ENCODE measurements at places on chromosomes 1 and 21.

- no peak for DNase-seq
These were observed 166.7 kb downstream of the SIPA1L2 start for GRCh38 chr1:232463225-232463624.

DNA sequence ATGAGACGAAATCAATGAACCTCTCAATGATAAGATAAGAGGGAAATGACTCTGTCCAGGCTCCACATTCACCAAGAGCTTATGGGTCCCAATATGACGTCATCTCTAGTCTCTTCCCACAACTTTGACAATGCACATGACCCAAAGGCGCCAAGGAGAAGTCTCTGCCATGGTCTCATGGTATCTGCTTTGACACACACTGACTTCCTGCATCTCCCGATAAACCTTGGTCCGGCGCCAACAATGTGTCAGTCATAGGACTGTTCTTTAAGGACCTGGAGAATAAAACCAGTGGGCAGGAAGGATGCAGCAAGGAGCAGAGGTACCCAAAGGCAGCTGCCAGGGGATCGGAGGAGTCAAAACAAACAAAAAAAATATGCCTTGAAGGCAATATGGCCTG is 46.9 kb upstream of the TMEM51 start:
- DNase-seq, result no peak

- no peak for DNase-seq
These were observed 52.5 kb downstream of the MAN1C1 start for GRCh38 chr1:25668931-25669573.

GRCh38 chr1:230500063-230500462 is 73.9 kb upstream of the PGBD5 start:
- DNase-seq, result no peak

GRCh38 chr1:91075233-91076135 is 53.6 kb upstream of the ZNF644 start:
- no peak for DNase-seq

DNA sequence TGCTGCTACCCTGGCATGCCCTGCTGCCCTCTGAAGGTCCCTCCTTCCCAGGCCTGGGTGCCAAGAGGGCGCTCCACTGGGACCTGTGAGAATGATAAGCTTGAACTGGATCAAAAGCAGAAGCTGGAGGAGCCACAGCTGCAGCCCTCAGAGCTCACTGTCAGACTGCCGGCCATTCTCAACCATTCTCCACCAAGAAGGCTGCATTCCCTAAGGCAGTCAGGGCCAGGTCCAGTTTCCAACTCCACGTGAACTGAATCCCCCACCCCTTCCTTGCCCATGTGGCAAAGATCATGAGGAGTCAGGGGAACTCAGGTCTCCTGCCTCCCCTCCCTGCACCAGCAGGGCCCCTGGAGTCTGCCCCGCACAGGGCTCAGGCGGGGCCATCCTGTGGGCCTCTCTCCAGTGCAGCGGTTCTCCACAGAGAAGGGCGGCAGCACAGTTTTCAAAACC is 19.5 kb downstream of the SLC1A7 start:
- DNase-seq, result no peak

DNA sequence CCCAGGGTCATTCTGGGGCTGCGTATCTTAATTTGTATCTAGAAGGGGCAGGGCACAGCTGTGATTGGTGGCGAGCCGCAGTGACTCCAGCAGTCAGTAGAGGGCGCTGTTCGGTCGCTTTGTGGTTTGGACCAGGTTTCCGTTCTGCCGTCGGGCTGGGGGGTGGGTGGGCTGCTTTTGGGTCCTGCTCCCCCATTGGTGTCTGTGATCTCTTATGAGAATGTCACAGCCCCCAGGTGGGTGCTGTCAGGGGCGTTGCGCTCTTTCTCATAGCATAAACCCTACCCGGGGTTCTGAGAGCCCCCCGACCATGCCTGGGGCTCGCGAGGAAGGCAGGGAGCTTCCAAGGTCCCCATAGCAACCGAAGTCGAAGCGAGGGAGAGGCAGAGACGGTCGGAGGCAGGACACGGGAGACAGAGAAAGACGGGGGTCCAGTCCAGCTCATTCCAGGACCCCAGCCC is 5.4 kb downstream of the TFF3 start:
- DNase-seq, result peak; percentile 82

- DNase-seq, result no peak
These were observed 1.7 kb downstream of the ANGPTL1 start for GRCh38 chr1:178869119-178869697.

DNA sequence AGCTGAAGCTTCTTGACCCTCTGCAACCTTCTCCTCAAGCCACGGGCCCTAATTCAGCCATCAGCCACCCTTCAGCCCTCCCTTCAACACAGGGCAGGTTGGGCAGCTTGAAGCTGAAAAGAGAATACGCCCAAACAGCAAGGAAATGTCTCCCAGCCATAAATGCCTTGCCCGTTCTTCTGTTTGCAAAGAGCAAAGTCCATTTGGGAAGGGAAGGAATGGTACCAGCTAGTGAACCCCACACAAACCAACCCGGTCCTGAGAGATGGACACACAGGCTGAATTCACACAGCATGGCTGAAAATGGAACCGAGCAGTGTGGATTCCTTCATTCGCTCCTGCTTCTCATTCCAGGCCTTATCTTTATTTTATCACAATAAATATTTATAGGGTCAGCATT is 11.5 kb downstream of the PLEKHA6 start:
- no peak for DNase-seq

DNA sequence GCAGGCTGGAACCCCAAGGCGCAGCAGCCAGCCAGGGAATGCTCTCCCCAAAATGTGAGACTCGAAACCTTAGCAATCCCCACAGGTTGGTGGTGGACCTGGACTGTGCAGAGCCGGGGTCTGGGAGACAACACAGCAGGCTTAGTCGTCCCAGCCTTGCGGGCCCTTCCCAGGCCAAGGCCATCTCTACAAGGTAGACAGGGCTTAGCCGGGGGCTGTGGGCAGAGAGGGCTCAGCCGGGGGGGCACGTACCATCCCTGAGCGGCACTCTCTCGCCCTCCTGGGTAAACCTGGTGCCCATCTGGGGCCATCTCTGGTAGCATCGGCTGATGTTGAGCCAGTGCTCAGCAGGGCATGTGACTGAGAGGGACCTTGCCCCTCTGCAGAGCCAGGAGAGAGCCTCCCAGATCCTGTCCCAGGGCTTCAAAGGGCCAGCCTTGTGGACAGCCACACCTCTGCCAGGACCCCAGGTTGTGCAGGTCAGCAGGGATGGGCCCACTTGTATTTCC is 2.2 kb upstream of the ACTRT2 start:
- no peak for DNase-seq

DNA sequence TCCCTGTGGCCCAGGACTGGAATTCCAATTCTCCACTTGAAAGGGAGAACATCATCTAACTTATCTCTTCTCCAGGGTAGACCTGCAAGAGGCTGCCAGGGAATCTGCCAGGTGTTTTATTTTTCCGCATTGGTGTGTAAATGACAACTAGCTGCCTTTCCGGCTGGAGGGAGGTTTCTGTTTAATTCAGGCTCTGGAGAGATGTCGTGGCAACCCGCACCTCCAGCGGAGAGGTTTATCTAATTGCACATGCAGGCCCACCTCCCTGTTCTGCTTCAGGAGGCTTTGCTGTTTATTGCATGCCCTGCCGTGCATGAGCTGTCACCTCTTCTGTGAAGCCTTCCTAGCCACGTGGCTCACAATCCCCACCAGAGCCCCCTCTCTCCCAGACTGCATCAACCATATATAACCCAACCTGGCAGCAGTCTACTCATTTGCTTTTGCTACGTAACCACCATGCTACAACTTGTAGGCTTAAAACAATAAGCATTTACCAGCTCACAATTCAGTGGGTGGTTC is 151.6 kb downstream of the C1orf94 start:
- DNase-seq, result no peak

- no peak for DNase-seq
These were observed 119.4 kb upstream of the F3 start for GRCh38 chr1:94660994-94661393.

DNA sequence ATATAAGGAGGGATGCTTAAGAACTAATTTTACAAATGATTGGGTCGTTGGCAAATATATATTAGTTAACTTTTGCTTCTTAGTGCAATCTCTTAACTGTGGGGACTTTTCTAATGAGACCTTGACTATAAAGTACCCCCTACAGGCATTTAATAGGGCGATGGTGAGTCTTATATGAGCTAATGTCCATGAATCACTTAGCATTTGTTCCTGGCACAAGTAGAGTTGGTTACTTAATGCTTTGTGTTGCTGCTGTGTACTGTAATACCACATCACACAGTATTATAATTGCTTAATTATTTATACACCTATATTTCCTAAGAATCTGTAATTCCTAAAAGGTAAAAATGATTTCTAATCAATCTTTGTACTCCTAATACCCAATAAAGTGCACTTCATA is 25.3 kb upstream of the TMCO1 start:
- no peak for DNase-seq

DNA sequence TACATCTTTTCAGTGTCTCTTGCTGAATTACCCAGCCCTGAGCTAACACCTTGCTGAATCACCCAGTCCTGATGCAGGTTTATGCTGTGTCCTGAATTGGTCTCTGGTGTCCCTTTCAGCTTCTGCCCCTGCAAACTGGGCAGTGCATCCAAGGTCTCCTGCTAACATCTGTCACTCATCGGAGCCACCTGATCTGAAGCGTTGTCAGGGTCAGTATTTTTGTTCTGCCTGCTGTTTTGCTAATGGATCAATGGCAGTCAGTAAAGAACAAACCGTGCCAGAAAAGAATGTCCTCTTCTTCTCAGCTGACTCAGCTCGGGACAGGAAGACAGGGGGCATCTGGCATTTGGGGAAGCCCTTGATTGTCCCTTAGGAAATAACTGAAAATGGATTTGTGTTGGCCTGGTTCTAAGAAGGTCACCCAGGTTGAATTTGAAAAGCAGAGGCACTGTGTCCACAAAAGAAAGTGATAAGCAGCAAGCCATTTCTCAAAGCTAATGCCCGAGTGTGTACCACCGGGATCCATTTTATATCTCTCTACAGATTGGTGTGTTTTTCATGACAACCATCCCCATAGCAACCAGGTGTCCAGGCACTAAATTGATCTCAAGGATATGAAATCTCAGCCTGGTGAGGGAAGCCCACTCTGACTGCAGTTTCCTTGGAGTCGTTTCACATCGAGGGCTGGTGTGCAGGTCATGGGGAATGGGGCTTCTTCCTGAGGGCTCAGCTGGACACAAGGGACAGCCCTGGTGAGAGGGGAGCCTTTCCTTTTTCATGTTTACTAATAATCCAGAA is 109.7 kb upstream of the IRF2BP2 start:
- DNase-seq, result no peak

DNA sequence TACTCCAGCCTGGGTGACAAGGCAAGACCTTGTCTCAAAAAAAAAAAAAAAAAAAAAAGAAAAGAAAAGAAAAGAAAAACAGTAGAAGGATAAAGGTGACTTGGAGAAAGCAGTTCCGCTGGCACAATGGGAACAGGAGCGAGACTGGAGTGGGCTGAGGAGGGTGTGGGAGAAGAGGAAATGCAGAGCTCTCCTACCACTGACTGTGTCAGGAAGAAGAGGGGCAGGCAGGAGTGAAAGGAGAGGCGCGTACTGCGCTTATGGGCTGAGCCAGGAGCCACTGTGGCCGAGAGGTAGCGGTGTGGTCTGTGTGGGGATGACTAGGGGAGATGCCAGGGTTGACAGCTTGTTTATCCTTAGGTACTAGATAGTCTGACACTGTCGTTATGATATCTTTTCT is 6.4 kb upstream of the PROK1 start:
- no peak for DNase-seq

GRCh38 chr1:245469006-245469405 is 314.2 kb downstream of the KIF26B start:
- no peak for DNase-seq

- DNase-seq, result no peak
These were observed 23.6 kb downstream of the SLAMF1 start for GRCh38 chr1:160623227-160623633.

DNA sequence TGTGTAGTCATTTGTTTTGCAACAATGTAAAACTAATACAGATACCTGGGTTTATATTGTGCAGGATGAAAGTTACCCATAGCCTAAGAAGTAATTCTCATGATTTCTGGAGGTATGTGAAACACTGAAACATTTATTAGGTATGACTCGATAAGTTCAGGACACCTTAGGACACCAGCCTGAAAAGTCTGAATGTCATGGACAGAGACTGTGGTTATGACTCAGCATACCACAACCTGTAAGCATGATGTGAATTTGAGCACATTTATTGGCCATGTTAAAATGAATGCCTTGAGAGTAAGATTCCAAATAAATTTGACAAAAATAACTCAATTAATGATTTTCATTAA is 1471.7 kb upstream of the B3GALT2 start:
- no peak for DNase-seq

GRCh38 chr1:176448340-176448739 is 14.6 kb upstream of the PAPPA2 start:
- no peak for DNase-seq

DNA sequence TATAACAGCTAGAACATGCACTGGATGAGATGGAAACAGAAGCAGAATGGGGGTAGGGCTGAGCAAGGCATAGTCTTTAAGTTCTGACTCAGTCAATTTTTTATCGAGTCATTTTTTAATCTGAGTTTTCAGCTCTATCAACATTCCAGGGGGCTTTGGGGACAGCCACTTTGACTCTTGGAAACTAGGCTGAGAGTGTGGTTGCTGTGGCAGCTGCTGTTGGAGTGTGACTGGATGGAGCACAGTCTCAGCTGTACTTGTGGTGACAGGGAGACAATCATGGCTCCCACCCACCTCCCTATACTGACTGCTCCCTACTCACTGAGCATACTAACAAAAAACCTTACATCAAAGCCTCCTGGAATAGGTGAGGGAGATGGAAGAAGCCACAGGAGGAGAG is 25.0 kb downstream of the GJA5 start:
- DNase-seq, result no peak

DNA sequence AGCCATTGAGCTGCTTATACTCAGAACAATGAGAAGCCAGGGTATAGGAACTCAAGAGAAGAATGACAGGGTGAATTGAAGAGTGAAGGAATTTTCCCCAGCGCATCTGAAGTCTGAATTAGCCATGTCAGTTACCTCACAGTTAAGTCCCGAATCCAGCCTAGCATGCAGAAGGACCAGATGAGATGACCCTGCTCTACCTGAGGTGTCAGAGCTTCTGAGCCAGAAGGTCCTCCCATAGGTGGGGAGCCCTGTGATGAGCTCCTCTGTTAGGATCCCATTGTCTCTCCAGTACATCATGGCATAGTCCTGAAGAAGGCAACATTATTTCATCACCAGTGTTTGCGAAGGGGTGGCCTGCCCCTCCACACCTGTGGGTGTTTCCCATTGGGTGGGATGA is 68.2 kb downstream of the OVGP1 start:
- no peak for DNase-seq

DNA sequence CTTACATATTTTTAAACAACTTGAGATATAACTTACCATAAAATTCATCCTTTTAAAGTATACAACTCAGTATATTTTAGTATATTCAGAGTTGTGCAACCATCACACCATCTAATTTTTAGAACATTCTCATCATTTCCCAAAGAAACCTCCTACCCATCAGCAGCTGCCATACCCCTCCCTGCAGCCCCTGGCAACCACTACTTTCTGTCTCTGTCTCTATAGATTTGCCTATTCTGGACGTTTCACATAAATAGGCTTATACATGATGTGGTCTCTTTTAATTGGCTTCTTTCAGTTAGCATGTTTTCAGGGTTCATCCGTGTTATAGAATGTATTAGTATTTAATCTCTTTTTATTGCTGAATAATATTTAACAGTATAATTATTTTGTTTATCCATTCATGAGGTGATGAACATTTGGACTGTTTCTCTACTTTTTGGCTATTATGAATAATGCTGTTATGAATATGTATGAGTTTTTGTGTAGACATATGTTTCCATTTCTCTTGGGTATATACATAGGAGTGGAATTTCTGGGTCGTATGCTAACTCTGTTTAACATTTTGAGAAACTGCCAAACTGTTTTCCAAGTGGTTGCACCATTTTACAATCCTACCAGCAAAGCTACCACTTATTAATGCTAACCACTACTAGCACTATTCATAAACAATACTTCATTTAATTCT is 29.5 kb downstream of the WDR26 start:
- DNase-seq, result no peak
